GDM1 (cell line): ENCODE measurements at places on chromosomes 2 and 18.

GRCh38 chr2:98478088-98478551 lies 33.5 kb downstream of the INPP4A start:
- DNase-seq: peak; percentile 15

GRCh38 chr2:71856773-71857525 lies 290.7 kb downstream of the CYP26B1 start:
- no peak for DNase-seq

- DNase-seq: no peak
Measured at GRCh38 chr18:44569391-44570055, 111.2 kb upstream of the SETBP1 start.

DNA sequence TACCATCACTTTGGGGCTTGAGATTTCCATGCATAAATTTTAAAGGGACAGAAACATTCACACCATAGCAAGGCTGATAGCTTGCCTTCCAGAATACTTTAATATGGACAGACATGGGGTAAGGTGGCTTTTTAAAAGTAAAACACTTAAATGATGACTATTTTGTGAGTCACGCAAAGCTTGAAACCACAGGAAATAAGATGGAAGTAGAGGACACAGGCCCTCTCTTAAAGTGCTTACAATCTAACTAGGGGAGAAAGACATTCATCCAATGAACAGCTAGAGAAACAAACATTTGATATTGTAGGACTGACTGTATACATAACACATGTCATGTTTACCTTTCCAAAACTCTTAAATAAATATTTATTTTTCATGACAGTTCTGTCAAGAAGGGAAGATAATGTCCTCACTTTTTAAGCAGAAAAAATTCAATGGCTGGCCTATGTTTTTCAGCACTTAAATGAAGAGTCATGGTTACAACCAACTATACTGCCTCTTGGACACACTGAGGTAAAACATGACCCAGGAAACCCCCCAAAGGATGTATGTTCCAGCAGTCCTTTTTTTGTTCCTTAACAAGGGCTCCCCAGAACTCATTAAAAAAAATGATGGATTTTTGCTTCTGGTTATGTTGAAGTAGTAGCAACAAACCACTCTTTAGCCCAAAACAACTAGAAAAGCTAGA lies 120.0 kb upstream of the RBMS1 start:
- no peak for DNase-seq

DNA sequence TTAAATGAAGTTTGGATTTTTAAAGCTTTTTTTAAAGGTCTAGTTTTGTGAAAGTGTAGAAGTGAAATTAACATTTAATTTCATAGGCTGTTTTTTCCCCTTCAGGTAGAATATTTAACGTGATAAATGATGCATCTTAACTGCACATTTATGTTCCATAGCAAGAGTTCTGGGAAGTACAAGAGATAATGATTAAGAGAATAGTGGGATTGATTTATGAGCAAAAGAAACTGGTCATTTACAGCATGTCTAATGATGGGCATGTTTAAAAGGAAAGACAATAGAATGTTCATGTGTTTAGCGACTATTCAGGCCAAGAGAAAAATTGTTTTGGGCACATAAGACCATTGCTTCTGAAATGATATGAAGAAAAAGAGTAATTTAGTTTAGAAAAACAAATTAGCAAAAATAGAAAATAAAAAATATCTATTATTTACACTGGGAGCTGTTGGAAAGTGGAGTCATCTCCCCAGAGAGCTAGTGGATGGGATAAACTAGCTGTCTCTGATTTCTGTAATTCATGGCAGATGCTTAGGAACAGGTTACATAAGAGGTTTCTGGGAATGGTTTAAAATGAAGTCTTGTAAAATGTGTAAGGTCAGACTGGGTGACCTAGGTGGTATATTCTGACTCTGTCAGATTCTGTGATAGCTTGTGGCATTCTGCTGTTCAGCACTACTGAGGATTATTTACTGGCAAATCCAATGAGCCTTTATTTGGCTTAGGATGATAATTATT lies 60.7 kb downstream of the WDR7 start:
- DNase-seq: no peak

DNA sequence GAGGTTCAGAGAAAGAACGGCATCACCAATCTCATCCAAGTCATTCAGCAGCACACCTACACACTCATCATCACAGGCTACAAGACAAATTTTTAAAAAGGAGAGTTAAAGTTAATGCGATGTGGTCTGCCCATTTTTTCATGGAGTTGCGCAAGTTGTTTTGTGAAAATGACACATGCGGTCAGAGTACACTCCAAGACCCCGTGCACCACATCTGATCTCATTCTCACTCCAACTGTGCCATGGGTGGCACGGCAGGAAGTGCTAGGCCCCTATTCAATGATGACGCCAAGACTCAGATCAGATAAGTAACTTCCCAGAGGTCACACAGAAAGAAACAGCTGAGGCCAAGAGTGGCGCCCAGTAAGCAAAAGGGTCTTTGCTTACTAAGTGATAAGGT lies 119.8 kb downstream of the LAMA1 start:
- no peak for DNase-seq

DNA sequence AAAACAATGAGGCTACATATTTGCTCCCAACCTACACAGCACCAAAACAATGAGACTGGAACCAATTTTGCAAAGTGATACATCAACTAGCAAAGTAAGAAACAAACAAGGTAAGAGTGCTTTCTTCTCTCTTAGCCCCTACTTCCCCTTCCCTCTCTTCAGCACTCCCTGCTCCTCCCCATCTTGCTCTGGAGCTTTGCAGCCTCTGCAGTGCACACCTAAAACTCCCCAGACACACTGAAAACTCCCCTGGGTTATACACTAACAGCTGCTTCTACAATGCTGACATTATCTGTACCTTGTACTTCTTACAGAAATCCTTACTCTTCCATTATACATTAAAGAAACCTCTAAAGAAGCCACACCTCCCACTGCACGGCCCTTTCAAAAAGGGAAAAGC lies 93.7 kb downstream of the RBMS1 start:
- DNase-seq: no peak

DNA sequence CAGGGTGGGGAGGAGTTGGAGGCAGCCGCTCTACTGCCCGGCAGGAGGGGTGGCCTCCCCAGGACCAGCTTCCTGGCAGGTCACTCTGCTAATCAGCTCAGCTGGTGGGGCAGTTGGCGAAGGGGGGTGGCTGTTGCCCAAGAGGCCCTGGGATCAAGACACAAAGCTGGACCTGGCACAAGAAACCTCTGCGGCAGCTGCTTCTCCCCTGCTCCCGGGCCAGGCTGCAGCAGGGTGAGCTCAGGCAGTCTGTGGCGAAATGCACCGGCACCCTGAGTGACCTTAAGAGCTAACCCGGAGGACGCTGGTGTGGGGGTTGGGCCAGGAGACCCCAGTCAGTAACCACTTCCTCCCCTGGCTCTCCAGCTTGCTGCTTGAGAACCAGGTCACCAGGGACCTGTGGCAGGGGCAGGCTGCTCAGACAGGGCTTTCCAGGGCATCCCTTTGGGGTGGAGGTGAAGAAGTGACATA lies 31.1 kb downstream of the TOGARAM2 start:
- peak; percentile 24 for DNase-seq

- no peak for DNase-seq
Measured at GRCh38 chr18:35030277-35030989, 10.8 kb upstream of the MAPRE2 start.

DNA sequence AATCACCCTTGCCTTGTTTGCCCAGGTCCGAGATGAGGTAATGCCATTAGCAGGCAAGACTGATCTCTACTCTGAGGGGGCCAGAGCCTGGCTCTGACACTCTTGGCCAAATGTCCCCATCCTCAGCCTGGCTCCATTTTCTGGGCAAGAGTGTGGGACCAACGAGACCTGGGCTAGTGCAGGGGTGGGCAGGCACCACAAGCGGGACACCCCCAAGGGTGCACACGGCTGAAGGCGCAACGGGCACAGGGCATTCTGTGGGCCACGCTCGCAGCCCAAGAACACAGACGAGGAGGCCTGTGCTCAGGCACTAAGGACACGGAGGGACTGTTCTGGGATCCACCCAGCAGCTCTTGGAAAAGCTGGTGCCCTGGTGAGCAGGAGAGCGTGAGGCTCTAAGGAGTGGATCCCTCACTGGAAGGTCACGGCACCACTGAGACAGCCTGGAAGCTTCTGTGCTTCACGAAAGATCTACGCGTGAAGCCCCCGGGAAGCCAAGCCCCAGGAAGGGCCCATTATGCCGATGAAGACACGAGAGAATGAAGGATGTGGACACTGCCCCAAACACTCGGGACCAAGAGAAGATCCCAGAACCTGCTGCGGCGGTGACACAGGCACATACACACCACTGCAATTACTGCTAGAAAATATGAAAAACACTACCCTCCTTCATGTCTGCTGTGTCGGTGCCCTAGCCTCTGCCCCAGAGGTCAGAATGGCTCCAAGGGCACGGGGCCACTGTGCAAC lies 138.2 kb downstream of the HDAC4 start:
- DNase-seq: no peak
